NCI-H187 (cell line): ENCODE measurements at places on chromosomes 16 and 17.

DNA sequence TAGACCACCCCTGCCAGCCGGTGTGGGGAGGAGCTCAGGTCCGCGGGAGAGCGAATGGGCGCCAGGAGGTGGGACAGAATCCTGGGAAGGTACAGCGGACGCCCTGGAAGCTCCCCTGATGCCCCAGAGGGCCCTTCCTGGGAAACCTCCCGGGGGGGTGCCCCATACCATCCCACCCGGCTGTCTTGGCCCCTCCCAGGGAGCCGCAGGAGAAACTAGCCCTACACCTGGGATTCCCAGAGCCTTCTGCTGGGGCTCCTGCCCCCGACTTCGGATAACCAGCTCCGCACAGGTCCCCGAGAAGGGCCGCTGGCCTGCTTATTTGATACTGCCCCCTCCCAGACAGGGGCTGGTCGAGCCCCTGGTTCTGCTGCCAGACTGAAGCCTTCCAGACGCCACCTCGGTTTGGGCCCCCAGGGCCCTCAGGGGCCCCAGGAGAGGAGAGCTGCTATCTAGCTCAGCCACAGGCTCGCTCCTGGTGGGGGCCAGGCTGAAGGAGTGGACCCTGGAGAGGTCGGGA, 3.0 kb upstream of the CBX4 start:
- no peak for DNase-seq

DNA sequence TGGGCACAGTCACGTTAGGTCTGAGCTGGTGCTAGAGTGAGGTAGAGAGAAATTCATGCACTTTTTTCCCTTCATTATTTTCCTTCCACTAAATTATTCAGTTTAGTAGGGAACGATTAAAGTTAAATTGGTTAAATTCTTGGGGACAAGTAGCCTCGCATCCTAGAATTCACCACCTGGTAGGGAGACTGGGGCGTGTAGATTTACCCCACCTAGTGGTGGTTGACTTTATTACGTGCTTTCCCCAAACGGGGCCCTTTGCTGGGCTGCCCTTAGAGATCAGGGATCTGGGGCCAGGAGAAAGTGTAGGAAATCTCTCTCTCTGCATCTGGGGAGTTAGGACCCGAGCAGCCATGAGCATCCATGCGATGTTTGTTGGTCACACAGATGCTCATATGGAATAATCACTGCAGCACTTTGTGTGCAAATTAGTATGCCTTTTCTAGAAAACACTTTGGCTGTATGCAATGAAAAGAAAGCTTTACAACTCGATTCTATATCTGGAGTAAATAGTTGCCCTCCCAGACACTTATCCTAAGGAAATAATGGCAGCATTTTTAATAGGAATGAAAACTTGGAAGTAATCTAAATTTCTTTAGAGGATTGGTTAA, 107.0 kb downstream of the PLCG2 start:
- DNase-seq: no peak

- DNase-seq: peak; percentile 19
Measured at GRCh38 chr17:65556014-65556909, 5.2 kb downstream of the AXIN2 start.

DNA sequence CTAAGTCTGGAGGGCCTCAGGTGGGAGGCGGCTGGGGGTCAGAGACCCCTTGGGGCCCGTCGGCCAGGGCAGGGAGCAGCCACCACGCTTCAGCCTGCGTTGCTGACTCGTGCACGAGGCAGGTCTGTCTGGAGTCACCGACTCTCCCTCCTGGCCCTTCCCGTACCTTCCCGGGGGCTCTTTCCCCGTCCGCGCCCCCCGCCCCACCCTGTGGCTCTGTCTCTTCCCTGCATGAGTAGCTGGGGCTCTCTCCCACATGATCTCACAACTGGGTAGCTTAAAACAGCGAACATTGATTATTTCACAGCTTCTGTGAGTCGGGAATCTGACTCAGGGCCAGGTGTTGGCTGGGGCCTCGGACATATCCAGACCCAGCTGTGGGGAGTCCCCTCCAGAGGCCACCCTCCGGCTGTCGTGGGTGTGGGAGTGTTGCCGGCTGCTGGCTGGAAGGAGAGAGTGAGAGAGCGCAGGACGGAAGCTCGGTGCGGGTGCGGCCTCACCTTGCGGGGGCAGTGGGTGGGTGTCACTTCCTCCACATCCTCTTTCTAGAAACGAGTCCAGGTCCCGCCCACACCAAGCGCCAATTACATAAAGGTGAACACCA, 17.3 kb downstream of the BAHCC1 start:
- DNase-seq: no peak

DNA sequence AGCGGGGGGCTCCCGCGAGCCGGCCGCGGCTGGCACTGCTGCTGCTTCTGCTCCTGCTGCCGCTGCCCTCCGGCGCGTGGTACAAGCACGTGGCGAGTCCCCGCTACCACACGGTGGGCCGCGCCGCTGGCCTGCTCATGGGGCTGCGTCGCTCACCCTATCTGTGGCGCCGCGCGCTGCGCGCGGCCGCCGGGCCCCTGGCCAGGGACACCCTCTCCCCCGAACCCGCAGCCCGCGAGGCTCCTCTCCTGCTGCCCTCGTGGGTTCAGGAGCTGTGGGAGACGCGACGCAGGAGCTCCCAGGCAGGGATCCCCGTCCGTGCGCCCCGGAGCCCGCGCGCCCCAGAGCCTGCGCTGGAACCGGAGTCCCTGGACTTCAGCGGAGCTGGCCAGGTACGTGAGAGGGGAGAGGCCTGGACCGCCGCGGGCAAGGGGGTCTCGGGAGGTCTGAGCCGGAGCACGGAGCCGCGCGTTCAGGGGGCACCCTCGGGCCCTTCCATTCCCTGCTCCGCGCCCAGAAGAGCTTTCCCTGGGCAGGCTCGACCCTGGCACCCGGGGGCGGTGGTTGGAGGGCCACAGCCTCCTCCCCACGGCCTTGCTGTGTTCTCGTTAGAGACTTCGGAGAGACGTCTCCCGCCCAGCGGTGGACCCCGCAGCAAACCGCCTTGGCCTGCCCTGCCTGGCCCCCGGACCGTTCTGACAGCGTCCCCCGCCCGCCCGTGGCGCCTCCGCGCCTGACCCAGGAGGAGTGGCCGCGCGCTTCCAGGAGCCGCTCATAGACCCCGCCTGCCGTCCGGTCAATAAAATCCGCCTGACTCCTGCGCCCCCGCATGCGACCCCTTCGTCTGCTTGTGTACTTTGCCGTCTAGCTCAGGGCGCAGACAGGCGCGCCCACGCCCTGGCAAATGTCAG, 591 bp downstream of the NPW start:
- DNase-seq: no peak

DNA sequence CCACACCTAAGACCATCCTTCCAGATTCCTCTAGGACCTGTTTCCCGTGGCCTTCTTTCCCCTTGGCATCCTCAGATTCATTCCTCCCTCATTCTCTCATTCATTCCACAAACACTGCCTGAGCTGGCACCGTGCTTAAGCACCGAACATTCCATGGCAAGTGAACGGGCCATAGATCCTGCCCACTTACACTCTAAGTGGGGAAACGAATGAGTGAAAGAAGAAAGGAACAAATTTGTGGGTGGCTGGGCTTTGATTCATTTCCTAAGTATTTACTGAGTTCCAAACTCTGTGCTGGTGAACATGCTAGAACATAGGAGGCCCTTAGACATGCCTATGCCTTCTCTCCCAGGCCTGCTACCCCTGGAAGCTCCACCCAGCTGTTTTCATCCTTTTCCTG, 30.0 kb downstream of the SRCIN1 start:
- DNase-seq: no peak

DNA sequence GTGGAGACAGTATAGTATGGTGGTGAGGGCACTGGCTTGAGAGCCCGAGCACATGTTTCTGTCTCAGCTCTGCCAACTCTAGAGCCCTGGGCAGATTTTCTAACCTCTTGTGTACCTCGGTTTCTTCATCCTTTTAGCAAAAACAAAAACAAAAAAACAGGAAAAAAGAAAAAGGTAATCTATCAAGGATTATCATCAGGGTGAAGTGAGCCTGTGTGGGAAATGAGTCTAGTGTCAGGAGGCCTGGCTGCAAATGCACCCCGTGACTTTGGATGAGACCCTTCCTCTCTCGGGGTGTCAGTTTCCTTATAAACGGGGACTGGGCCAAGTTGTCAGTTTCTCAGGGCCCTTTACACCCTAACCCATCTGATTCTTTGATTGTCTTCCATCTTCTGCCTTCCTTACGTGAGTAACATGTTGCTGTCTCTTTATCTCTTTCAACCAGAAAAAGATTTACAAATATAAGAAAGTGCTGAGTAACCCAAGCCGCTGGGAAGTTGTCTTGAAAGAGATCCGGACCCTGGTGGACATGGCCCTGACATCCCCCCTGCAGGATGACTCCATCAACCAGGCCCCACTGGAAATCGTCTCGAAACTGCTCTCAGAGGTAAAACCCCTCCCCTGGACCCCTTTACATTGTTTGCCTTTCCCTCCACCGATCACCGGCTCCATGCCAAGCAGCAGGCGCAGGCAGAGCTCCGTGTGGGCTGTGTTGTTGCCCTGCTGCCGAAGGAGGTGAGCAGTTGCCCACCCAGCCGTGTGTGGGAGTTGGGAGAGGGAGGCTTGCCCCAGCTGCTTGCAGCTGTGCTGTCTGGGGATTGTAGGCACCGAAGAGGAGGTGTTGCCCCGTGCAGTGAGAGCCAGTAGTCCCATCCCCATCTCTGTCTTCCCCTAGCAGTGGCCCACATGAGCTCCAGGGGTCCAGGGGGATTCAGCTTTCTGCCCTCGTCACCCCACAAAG, 127.1 kb upstream of the PLCG2 start:
- DNase-seq: no peak

DNA sequence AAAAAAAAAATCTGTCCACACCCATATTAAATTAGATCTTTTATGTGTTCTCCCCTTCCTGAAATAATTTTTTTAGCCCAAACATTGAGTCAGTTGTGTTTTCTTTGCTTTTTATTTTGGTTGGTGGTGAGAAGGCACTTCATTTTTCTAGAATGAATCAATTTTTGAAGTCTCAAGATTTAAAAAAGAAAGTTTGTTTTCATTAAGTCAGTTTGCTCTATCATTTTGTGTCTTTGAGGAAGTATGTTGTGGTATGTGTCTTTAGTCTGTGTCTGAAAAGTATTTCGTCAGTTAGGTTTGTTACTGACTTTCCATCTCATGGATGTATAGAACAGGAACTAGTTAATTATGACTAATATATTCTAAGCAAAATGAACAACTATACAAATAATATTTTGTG, 3.8 kb downstream of the IGF2BP1 start:
- no peak for DNase-seq
